Sigmoid colon (tissue), 7 donors: ENCODE measurements at places on chromosomes 6 and 20. TPM values are rescaled to one million over a fixed set of nuclear protein-coding genes. Genes with fewer than 3 reads are reported as not detected.
A peak's percentile ranks its signal among the peaks of the same experiment; 100 is the strongest.

Gene RBPJL
- polyA plus RNA-seq: not detected

DNA sequence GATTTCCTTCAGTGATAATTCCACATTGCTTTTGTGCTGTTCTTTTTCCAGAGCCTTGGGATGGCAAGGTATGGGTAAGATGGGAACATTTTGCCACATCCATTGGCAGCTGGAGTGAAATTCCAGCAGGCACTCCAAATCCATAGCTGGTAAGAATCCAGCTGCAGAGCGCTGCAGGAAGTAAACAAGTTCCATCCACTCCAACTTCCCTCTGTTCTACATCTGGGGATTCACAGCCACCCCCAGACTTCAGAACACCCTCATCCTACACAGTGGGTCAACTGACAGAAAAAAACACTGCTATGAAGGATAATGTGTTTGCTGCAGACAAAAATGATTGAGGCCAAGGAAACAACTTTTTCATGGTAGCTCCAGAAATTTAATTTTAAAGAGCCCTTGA, 747.8 kb downstream of the MAFB start:
- no peak for DNase-seq

DNA sequence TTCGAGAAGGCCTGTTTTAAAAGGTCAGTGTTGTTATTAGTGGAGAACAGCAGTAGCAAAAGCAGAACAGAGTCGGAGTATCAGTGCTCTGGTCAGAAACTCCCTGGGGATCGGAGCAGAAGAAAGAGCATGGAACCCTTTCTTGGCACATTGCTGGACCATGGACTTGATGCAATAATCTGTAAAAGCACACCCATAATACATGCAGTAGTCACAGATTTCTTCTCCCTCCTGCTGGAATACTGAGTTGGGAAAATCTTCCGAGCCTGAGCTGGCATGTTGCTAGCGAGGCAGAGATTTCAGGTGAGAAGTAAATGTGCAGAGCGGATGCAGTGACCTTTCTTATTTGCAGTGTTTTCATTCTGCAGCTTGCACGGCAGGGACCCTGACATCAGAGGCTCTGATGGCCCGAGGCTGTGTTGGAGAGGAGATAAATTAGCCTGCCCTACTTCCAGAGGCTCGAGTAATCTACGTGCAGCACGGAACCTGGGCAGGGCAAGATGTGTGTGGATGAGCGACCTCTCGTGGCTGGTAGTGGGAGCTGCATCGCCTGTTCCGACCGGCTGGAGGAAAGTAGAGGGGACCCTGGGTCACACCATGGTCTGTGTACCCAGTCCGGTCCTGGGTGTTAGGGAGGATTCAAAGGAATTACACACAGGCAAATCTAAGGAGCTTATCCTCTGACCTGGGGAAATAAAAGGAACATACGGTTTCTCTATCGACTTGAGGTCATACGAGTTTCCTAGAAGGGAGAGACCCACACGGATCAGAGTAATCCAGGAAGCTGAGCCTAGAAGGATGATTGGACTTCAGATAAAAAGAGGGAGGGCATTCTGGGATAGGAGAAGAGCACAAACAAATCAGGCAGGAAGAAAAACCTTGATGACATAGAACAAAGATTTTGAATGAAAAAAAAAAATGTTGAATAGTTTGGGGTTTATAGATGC, 137.0 kb upstream of the STMND1 start:
- DNase-seq: peak; percentile 87

- no peak for DNase-seq
Observed at GRCh38 chr6:34806738-34807453, 15.0 kb downstream of the BLTP3A start.

GRCh38 chr6:151014404-151015100, 149.1 kb downstream of the MTHFD1L start:
- DNase-seq: peak; percentile 89

- DNase-seq: no peak
Observed at GRCh38 chr6:96611342-96611991, 48.5 kb downstream of the FHL5 start.

Gene AGPAT1
- 37.9 TPM for polyA plus RNA-seq

Gene LINC00237
- not detected for polyA plus RNA-seq

- DNase-seq: no peak
Observed at GRCh38 chr6:154219250-154219649, 137.4 kb downstream of the IPCEF1 start.

DNA sequence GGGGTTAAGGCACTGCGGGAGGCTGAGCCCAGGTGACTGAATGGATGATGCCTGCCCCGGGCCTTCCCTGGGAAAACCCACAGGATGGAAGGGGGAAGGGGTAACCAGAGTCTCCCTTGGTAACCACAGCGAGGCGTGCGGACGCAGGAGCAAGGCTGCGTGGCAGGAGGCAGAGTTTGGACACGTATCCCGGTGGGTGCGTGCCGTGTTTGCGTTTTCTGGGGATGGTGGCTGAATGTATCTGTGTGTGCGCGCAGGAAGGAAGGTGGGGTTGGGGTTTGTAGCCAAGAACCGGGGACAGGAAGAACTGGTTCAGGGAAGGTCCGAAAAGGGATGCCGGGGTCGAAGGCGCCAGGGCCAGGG, 1.8 kb downstream of the MDGA1 start:
- no peak for DNase-seq

GRCh38 chr6:45619994-45620471, 242.3 kb upstream of the SUPT3H start:
- no peak for DNase-seq

GRCh38 chr6:149015535-149016525, 269.0 kb downstream of the UST start:
- DNase-seq: no peak

Gene MEP1A
- polyA plus RNA-seq: 39.1 TPM

GRCh38 chr20:47118641-47119040, 224.0 kb downstream of the EYA2 start:
- DNase-seq: peak; percentile 25

DNA sequence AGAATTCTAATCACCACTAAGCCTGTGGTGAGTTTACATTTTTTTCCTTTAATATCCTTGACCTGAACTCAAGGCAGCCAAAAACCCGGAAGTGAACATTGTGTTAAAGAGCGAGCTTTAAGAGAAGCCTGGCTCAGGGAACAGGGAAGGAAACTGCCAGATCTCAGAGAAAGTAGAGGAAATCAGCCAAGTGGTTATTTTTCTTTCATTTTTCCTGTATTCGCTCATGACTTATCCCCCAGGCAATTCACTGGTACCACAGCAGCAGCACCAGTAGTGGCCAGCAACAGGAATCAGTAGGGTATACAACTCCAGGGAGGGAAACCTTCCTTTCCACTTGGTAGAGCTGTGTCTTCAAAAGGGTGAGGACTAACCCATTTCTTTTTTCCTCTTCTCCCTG, 89.6 kb upstream of the HMGCLL1 start:
- DNase-seq: no peak

DNA sequence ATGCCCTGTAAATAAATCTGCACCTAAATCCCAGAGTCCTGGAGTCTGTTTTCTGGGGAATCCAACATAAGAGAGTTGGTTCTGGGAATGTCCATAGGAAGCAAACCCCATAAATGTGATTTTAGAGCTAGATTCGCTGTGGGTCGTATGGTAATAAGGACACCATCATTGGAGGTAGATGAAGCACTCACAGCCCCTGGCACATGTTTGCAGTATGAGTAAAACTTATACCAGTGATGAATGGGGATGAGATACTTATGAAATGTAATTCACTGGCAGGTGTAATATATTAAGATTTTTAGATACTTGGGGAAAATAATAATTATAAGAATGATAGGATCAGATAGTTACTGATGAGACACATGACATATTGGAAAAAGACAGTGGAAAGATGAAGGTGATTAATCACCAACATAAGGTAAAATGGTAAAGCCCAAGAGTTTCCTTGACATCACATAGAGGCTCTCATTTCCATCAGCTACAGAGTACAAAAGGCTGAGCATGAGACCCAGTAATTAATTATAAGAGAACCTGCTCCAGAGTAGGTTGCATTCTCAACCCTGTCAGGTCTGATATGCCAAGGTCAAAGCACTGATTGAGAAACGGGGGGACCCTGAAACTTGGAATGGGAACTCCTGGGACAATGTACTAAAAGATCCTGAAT, 44.7 kb upstream of the THEMIS start:
- no peak for DNase-seq

Gene FBXO9
- polyA plus RNA-seq: 22.4 TPM

Gene GSTA2
- polyA plus RNA-seq: not detected

DNA sequence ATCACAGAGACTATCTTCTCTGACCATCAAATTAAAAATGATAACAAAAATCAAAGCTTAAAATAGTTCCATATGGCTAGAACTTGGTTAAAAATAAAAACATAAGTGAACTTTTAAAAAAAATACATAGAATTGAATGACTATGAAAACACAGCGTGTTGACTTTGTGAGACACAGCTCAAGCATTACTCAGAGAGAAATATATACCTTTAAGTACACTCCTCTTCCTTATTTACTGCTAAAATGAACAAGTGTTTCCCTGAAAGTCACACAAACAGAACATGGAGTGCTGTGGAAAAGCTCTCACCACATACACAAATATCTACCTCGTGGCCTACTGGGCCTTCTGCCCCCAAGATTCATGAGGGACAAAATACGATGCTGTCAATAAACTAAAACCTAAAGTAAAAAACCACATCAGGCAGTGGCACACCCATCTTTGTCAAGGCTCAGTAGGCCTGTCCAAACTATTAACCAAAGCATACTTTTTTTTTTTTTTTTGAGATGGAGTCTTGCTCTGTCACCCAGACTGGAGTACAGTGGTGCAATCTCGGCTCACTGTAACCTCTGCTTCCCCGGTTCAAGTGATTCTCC, 7.5 kb downstream of the FAXC start:
- no peak for DNase-seq

Gene CST5
- polyA plus RNA-seq: not detected

Gene PLTP
- polyA plus RNA-seq: 36.6 TPM

DNA sequence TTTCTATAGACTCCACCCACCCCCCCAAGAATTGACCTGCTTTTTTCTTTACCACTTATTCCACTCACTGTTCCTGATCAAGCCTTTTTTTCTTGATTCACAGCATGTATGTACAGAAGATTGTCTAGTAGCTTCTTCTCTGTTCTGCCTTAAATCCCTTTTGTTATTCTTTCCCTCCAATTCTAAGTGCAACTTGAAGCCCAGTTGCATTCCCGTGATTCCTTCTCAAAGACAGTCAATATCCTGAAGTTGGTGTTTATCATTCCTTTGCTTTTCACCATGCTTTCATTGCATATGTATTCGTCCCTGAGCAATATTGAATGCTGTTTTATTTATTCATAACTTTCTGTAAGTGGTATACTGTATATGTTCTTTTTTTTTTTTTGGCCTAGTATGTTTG, 21.0 kb downstream of the XRN2 start:
- no peak for DNase-seq

DNA sequence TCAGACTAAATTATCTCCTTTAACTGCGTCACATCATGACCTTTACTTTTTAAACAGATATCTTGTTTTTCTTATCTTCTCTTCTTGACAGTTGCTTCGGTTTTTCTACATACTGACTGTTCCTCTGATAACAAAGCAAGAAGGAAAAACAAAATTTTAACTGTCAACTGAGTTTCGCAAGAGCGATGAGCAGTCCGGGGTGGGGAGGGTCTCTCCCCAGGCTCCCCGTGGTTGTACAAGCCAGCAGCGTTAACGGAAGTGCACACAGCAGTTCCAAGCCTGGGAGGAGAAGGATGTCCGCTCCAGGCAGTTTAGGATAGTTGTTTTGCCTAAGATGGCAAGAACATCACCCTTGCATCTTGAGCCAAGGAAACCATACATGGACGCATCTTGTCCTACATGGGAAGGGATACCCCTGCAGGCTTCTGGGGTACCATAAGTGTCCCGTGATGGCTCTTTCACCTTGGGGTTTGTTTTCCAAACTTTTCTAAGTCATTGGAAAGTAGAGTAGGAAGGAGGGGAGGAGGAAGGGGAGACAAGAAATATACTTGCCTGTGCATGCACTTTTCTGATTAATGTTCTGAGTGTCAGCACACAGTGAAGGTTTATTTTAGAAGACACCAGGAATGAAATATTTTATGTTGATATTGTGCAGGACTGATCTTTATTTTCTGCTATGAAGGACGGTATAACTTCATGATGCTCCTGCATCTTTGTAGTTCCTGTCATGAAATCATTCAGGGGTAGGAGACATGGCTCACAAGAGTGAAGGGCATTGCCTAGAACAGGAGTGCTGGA, 20.8 kb downstream of the SLC24A3 start:
- DNase-seq: peak; percentile 79

- DNase-seq: no peak
Observed at GRCh38 chr6:168541307-168541706, 100.3 kb downstream of the SMOC2 start.

Gene PRSS35
- polyA plus RNA-seq: not detected

GRCh38 chr6:22774129-22774528, 204.8 kb downstream of the HDGFL1 start:
- no peak for DNase-seq

DNA sequence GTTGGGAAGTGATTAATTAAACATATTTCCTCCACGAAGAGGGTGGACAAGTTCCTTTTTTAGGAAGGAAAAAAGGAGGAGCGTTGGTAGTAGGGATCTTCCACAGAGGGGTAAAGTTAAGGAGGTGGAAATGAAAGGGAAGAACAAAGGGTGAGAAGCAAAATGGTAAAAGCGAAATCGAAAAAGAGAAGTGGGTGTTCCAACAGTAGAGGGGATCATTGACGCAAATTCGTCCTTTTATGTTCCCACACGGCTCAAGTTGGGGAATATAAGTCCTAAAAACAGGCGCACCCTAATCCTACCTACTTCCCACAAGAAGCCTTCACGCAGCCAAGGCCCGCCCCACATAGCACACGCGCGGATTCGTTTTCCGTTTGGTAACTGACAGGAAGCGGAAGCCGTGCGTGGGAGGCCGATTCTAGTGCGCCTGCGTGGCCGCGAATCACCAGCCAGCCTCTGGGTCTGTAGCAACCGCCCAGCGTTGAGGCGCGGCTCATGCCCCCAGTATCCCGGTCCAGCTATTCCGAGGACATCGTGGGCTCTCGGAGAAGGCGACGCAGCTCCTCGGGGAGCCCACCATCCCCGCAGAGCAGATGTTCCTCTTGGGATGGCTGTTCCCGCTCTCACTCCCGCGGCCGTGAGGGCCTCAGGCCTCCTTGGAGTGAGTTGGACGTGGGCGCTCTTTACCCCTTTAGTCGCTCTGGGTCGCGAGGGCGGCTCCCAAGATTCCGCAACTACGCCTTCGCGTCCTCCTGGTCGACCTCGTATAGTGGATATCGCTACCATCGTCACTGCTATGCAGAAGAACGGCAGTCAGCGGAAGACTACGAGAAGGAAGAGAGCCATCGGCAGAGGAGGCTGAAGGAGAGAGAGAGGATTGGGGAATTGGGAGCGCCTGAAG, at the start of gene NKAPL:
Gene NKAPL (plus strand): TSS at position 421 of the 901 bp plus-strand sequence. CDS start 75 bp downstream, at position 496.
- peak; percentile 93 for DNase-seq

Gene POPDC3
- not detected for polyA plus RNA-seq

- no peak for DNase-seq
Observed at GRCh38 chr6:130959951-130960350, 103.1 kb downstream of the EPB41L2 start.

- no peak for DNase-seq
Observed at GRCh38 chr6:165272585-165272984, 36.8 kb downstream of the C6orf118 start.

GRCh38 chr20:60627751-60628565, 624.1 kb upstream of the CDH4 start:
- DNase-seq: no peak

Gene COL20A1
- 0.07 TPM for polyA plus RNA-seq
